Endothelial cell of umbilical vein (primary cell): ENCODE measurements at places on chromosomes 11 and 22. TPM values are rescaled to one million over a fixed set of nuclear protein-coding genes. Genes with fewer than 3 reads are reported as not detected.

MEI1 gene
- 0.76 and 1.5 TPM in 2 replicates for total RNA-seq

TPBGL gene
- total RNA-seq: not detected in 2 replicates

DNA sequence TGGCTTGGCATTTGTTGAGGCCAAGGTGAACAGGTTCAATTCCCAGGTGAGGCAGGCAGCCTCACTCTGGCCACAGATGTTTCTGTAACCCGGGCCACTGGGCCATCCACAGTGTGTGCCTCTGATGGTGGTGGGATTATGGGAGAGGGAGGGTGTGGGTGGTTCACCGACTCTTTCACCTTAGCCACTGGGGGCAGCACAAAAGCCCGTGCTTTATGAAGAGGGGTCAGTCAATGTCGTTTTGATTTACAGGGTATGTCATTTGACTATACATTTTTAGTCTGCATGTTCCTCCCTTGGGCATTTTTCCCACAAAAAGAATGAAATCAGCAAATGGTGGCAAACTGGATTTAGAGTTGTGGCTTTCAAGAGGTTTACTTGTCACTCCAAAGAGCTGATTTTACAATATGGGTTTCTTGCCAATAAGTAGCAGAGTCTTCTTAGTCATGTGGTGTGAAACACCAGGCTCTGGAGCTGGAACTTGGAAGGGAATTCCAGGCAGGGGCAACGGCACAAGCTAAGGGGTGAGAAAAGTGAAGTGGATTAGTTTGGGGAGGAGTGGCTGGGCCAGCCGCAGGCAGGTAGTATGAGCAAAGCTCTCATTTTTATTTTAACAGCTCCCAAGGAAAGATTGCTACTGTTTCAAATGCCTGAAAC, 217.8 kb upstream of the ZBED5 start:
- DNase-seq: no peak

GRCh38 chr22:29090039-29090438, 17.2 kb downstream of the KREMEN1 start:
- no peak for DNase-seq

DNA sequence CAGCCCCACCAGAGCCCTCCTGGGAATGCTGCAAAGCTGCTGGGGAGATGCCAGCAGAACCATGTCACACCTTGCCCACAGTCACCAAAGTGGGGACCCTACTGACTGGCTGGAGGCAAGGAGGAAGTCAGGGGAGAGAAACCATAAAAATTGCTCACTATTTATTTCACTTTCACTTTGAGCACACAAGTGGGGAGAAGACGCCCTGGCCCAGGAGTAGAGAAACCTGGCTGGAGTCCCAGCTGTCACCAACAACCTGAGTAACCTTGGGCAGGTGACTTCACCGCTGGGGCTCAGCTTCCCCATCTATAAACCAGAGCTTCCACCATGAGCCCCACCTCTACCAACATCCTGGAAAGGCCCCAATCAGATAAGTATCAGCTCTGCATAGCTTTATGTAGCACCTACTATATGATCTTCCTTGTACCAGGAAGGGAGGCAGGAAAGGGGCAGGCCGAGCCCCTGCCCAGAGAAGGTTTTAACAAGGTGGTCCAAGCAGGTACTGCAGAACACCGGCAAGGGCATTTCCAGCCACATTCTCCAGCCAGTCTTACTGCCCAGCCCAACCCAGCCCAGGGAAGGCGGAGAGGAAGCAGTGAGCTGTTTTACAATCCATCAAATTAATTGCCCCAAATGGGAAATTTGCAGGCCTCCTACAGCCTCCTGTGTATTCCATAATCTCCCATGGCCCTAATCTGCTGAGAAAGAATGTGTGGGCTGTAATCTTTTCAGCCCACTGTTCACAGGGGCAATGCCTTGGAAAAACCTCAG, 27.6 kb downstream of the PLEKHA7 start:
- DNase-seq: no peak
